ENCODE measurements at places on chromosomes 11 and 22.

- DNase-seq, result no peak
Measured at GRCh38 chr11:8719721-8720120, 37.1 kb downstream of the RPL27A start.

GRCh38 chr22:44131412-44131811 lies 49.3 kb upstream of the PARVG start:
- no peak for DNase-seq

GRCh38 chr11:35192347-35192746 lies 53.4 kb downstream of the CD44 start:
- no peak for DNase-seq

DNA sequence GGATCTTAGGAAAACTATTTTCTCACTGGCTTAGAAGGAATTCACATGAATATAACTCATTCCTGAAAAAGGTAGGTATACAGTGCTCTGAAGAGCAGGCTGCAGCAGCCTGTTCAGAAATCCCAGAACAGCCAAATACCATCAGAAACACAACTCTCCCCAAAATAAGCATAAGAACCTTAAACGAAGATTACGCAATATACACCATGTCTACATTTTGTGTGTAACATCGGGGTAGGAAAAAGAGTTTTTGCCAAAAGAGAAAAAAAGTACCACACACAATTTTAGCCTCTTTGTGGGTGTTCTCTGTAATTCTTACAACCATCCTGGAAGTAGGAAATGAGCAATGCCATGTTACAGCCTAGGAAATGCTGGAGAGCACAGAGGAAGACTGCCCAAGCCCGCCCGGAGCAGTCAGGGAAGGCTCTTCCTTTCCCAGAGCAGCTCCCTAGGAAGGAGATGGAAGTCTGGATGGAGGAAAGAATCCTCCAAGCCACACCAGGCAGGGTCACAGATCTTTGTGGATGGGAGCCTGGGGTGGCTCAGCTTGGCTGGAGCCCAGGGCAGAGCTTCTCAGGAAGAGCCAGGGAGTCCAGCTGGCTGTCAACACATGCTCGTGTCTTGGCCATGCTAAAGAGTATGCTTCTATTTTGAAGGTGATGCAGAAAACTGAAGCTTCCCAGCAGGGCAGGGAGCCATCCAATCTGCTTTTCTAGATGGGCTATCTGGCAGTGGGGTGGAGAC lies 49.7 kb upstream of the ARFGAP3 start:
- DNase-seq, result no peak

GRCh38 chr11:7579361-7579791 lies 65.6 kb downstream of the PPFIBP2 start:
- DNase-seq, result no peak

GRCh38 chr22:35257002-35257320 lies 332 bp upstream of the HMGXB4 start:
- DNase-seq, result no peak

DNA sequence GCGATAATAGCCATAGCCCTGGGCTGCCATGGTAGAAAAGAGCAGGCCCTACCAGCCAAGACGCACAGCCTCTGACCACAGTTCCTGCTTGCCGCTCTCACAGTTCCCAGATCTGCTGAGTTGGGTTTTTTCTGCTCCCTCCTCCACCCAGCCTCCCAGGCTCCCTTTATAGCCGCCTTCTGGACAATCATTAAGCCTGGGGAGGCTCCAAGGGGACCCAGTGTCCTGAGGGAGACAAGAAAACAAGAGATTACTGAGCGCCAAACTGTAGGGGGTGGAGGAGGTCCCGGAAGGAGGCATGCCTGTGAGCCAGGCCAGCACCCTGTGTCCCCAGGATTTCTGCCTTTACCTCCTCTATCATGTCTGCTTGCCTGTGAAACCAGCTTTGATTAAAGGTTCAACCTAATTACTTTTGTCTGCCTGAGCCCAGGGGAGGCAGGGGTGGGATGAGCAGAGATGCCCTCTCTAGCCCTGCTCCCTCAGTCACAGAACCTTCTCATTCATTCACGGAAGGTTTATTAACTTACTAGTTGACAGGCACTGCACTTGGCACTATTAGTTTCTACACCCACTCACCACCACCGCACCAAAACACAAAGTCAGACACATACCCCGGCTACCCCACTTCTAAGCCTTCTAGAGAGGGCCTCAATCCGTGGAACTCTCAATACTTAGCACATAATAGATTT lies 1.2 kb downstream of the SLC37A4 start:
- DNase-seq, result no peak

DNA sequence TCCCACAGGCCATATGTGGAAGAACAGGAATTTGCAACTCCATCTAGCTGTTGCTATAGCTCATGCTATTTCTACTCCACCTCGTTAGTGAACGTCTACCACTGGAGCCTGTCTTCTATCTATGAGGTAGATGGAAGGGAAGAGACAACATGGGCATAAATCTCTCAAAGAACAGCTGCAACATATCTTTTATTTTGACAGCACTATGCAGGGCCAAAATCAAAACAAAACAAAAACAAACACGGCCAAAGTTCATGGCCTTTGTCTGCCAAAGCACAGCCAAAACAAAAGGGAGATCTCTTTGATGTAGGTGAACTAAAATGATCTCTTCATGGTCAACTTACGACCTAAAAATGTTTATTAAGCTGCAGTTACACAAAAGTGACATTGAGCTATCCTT lies 215.2 kb upstream of the MPPED2 start:
- no peak for DNase-seq

- DNase-seq, result no peak
Measured at GRCh38 chr11:20563866-20564265, 35.5 kb upstream of the SLC6A5 start.

All from stimulated activated CD8-positive, alpha-beta memory T cell treated with anti-CD3 and anti-CD28 coated beads, Interleukin-7, amount 100 ng/mL, for 4 hours (primary cell).